ENCODE measurements at places on chromosomes 7 and 10. TPM values are rescaled to one million over a fixed set of nuclear protein-coding genes. Genes with fewer than 3 reads are reported as not detected.

The LBX1 gene
- not detected for polyA plus RNA-seq

The CLRN3 gene
- not detected for polyA plus RNA-seq

The ADO gene
- polyA plus RNA-seq, result 9.4 TPM

- no peaks in the 10 kb centered on the region for H3K36me3 ChIP-seq
- no peaks in the 10 kb centered on the region for H3K27me3 ChIP-seq
- H3K4me3 ChIP-seq, result no peak overlapping the region
- H3K4me1 ChIP-seq, result no peaks in the 10 kb centered on the region
- no peak overlapping the region for H3K27ac ChIP-seq
Measured at GRCh38 chr7:2853147-2853546, 9.0 kb upstream of the GNA12 start.

GRCh38 chr10:113965077-113965476, 78.6 kb upstream of the ADRB1 start:
- H3K27ac ChIP-seq, result no peak overlapping the region
- no peak for DNase-seq
- H3K36me3 ChIP-seq, result no peaks in the 10 kb centered on the region
- H3K4me3 ChIP-seq, result no peak overlapping the region
- H3K27me3 ChIP-seq, result no peaks in the 10 kb centered on the region

DNA sequence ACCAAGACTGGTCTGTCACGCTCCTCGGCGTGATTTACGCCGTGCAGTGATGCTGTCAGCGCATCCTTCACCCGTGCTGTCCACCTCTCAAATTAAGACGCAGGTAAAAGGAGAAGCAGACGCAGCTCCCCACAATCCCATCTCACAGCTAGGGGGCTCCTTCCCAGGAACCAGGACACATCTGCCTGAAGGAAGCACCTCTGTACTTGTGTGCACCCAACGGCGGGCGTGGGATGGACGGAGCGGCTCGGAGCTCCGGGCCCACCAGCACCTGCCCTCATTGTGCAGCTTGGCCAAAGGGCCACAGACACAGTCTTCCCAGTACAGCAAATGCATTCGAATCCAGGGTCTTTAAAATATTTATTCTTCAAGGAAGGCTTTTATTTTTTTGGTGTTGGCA, 55.3 kb downstream of the STK32C start:
- no peaks in the 10 kb centered on the region for H3K27me3 ChIP-seq
- H3K27ac ChIP-seq, result no peak overlapping the region
- H3K36me3 ChIP-seq, result no peaks in the 10 kb centered on the region
- no peak for DNase-seq
- peaks cover 4% of the 10 kb centered on the region for H3K4me1 ChIP-seq

- H3K4me1 ChIP-seq, result peaks cover 6% of the 10 kb centered on the region
- no peak for DNase-seq
- H3K4me3 ChIP-seq, result no peak overlapping the region
Measured at GRCh38 chr10:13775786-13776775, 189.3 kb downstream of the PRPF18 start.

DNA sequence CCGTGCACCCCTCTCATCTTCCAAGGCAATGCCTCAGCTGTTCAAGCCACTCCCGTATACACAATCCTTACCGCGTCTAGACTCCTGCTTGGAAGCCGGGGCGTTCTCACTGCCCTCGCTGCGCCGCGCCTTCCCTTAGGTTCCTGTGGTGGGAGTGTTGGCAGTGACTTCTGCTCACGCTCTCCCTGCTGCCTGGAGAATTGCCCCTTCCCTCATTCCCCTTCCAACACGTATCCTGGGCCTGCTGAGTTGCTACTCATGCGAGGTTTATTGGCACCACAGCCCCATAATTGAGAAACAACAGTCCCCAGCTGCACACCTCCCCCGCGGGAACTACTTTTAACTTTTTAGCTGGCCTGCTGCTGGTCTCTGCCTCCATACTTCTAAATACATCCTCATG, 31.9 kb downstream of the RBM17 start:
- no peaks in the 10 kb centered on the region for H3K4me1 ChIP-seq
- H3K27ac ChIP-seq, result no peak overlapping the region
- H3K36me3 ChIP-seq, result peaks cover 11% of the 10 kb centered on the region
- no peak for DNase-seq
- H3K4me3 ChIP-seq, result no peak overlapping the region

DNA sequence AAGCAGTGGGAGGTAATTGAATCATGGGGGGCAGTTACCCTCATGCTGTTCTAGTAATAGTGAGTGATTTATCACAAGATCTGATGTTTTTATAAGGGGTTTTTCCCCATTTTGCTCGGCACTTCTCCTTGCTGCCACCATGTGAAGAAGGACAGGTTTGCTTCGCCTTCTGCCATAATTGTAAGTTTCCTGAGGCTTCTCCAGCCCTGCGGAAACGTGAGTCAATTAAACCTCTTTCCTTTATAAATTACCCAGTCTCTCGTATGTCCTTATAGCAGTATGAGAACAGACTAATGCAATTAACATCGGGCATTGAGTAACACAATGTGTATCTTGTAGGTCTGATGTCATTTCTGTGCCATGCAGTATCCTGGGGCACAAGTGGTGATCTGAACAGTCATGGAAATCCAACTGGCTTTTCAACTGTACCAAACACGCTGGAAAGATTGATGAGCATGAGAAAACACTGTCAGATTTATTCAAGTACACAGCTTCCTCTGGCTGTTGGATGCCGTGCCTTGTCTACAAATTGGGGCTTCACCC, 208.6 kb upstream of the KIAA1217 start:
- H3K27me3 ChIP-seq, result no peaks in the 10 kb centered on the region
- H3K4me3 ChIP-seq, result no peak overlapping the region
- H3K36me3 ChIP-seq, result no peaks in the 10 kb centered on the region
- no peak overlapping the region for H3K27ac ChIP-seq
- no peaks in the 10 kb centered on the region for H3K4me1 ChIP-seq
- DNase-seq, result no peak

All from B cell (primary cell).